ENCODE measurements at places on chromosomes 7 and 10.

DNA sequence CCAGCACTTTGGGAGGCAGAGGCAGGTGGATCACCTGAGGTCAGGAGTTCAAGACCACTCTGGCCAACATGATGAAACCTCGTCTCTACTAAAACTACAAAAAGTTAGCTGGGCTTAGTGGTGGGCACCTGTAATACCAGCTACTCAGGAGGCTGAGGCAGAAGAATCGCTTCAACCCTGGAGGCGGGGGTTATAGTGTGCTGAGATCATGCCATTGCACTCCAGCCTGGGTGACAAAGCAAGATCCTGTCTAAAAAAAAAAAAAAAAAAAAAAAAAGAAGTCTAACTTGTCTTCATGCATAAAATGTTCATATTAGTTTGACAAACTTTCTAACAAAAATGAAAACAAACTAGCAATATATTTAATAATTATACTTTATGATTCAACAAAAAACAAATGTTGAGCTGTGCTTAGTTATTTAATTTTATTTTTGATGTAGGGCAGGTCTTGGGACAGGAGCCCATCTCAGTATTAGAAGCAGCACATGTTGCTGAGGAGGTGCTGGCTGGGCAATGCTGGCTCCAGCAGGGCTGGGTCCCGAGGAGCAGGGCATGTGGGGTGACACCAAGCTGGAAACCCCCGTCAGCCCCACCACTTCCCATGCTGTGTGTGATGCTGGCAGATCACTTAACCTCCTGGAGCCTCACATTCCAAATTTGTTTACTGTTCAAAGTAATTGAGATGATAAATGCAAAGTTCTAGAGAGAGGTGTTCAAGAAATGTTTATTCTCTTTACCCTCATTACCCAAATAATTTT, 335.3 kb upstream of the KLF6 start:
- peak; percentile 95 for DNase-seq

DNA sequence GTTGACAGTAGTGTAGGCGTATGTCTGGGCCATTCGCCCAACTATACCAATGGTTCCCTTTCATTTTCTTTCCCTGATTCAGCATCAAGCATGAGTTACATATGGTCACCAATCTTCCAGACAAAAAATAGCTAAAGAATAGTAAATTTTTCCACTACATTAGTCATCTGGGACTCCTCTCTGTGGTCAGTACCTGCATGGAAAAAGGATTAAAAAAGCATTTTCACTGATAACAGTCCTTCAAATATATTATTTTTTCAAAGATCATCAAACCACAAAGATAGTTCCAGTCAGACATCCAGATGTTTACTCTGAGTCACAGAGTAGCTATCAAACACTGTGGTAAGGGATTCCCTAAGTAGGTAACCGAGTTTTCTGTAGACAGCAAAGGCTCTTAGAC, 302.6 kb upstream of the SEMA3D start:
- no peak for DNase-seq

DNA sequence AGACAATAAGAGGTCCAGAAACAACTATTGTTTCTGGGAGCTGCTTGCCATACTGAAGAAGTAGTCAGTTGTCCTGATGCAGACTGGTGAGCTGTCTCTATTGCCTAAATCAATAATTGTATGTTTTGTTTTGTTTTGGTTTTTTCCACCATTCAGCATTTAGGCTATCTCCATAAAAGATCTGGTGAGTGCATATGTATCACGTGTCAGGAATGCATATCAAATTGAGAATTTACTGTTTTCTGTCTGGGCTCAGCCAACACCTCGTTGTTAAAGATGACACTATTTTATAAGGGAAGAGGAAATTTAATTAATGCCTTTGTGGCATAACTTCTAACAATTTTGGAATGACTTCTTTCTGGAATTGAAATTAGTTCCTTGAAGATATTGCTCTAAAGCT, 66.2 kb downstream of the SORCS1 start:
- DNase-seq = no peak

DNA sequence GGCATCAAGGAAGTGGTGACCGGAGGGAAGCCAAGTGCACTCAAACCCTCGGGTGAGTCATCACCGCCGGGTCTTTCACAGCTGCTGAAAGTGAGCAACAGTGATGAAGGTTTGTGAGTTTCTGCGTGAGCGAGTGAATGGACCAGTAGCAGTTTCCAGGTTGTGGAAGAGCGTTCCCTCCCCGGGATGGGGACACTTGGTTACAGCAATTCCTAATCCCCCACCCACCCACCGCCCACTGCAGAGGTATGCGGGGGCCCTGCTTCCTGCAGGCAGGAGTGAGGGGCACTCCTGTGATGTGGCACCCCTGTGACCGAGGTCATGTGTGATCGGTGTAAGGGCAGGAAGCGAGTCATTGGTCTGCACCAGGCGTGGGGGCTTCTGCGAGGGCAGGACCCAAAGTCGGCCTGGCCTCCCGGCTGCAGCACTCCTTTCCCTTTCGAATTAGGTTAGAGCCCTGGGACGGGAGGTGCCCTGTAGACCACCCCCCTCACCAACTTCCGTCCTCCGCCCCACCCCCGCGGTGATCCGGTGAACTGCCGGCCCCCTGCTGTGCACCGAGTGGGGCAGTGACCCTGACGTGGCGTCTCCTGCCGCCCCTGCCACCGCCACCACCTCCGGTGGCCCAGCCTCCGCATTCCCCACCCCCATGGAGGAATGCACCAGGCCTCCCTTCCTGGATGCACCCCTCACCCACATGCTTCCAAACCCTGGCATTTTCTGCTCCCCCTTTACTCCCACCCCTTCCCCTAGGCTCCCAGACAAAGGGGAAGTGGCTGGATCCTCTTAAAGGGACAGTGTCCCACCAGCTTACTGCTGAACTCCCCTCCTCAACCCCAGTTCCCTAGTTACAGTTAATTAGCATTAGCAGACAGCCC, 10.9 kb downstream of the LIMK1 start:
- DNase-seq = peak; percentile 95

DNA sequence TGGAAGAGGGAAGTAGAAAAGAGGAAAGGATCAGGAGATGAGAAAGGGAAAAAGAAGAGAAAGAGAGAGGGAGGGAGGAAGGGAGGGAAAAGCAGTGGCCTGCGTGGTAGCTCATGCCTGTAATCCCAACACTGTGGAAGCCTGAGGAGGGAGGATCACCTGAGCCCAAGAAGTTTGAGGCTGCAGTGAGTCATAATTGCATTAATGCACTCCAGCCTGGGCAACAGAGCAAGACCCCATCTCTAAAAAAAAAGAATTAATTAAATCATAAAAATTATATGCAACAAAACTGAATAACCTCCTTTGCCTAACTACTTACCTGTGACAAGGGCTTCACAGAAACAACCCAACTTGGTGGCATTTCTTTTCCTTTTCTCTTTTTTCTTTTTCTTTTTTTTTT, 107.9 kb upstream of the SFMBT2 start:
- no peak for DNase-seq

GRCh38 chr7:42981601-42982000, 49.4 kb downstream of the MRPL32 start:
- no peak for DNase-seq

GRCh38 chr7:81268551-81268950, 349.7 kb upstream of the SEMA3C start:
- no peak for DNase-seq

DNA sequence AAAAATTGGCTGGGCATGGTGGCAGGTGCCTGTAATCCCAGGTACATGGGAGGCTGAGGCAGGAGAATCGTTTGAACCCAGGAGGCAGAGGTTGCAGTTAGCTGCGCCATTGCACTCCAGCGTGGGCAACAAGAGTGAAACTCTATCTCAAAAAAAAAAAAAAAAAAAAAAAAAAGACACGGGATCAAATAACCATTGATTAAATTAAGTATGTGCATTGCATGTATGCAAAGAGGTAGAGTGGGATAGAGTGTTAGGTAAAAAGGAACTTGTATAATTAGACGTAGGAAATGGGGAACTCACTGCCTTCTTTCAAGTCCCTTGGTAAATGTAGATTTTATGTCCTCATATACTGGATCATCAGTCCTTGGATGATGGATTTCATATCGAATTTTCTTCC, 13.1 kb downstream of the VCL start:
- no peak for DNase-seq

DNA sequence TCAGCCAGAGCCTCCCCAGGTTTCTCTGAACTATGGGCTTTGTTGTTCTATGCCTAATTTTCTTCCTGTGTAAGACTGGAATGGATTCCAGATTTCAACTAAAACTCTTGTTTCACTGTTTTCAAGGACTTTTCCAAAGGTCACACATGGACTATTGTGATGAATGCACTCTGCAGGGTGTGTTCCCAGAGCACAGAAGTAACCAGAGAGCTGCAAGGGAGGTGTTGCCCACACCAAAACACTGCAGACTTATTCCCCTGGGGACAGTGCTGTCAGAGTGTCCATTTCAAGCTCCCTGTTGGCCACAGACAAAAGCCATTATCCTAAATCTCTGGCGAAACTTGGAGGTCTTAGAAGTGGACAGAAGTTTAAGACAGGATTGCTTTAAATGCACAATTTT, 231.6 kb downstream of the TRIL start:
- no peak for DNase-seq

DNA sequence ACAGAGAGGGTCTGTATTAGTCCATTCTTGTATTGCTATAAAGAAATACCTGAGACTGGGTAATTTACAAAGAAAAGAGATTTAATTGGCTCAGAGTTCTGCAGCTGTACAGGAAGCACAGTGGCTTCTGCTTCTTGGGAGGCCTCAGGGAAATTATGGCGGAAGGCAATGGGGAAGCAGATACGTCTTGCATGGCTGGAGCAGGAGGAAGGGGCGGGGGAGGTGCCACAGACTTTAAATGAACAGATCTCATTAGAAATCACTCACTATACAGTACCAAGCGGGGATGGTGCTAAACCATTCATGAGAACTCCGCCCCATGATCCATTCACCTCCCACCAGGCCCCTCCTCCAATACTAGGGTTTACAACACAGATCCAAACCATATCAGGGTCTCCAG, 3.7 kb upstream of the CALU start:
- peak; percentile 32 for DNase-seq

DNA sequence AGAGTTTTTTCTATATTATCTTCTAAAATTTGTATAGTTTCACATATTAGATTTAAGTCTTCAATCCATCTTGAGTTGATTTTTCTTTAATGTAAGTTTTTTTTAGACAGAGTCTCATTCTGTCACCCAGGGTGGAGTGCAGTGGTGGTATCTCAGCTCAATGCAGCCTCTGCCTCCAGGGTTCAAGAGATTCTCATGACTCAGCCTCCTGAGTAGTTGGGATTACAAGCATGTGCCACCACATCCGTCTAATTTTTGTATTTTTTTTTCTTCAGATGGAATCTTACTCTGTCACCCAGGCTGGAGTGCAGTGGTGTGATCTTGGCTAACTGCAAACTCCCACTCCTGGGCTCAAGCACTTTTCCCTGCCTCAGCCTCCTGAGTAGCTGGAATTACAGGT, 143.4 kb upstream of the ZNF92 start:
- no peak for DNase-seq

GRCh38 chr10:101297901-101298486, 56.0 kb upstream of the BTRC start:
- DNase-seq = peak; percentile 53

DNA sequence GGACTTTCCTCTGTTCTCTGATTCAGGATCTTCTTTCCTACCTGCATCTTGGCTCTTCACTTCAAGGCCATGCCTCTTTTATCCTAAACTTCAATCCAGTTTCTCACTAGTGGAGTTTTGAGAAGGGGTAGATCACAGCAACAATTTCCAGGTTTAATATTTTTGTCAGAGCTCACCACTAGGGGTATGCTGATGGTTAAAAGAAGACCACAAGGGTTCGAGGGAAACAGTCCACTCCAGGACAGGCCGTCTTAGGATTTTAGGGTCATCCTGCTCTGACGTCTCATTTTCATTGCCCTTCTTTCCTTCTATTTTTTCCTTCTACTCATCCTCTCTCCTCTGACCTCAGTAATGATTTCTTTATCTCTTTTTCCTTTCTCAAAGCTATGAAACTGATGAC, 11.3 kb downstream of the STAG3 start:
- no peak for DNase-seq

GRCh38 chr10:119517235-119518141, 25.0 kb downstream of the RGS10 start:
- DNase-seq = peak; percentile 71

GRCh38 chr10:124991835-124992234, 49.9 kb downstream of the ZRANB1 start:
- no peak for DNase-seq

DNA sequence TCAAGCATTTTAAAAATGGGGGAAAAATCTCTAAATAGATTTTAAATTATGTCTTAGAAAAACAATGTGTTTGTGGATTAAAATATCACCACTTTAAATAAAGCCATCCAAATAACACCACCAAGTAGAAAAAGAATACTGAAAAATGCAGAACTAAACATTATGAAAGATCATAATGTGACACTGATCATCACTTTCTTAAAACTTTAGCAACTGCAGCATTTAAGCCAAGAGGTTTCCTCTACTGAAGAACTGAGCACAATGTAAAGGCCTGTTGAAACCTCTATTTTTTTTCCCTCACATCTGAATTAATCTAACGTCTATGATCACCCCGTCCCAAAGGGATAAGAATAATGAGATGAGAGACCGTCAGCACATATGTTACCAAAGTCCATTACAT, 18.6 kb downstream of the MINDY3 start:
- DNase-seq = peak; percentile 35

DNA sequence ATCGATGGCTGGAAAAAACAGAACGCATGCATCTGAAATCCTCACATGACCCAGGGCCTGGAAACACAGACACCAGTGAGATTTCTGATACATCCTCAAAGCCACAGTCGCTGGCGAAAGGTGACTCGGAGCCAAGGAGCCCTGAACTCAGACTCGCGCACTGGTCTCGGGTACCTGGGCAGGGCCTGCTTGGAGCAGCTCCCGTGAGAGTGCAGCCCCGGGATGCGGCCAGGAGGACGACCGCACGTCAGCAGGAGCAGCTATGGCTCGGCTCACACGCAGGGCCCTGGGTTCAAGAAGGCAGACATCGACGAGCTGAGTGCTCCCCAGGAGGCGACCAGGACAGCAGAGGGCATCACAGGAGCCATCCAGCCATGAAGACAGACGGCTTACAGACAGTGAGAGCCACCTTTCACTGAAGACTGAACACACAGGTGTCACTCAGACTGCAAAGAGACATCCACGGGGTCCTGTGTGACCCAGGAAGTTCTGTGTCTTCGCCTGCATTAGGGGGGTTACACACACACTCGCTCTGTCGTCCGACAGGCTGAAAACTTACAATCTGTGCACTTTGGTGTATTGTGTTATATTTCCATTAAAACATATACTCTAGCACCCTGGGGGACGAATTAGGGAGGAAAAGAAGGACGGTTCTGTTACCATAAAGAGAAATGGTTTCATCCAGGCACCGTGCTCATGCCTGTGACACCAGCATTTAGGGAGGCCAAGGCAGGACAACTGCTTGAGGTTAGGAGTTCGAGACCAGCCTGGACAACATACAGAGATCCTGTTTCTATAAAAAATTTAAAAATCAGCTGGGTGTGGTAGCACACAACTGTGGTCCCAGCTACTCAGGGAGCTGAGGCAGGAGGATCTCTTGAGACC, 227.7 kb downstream of the MAD1L1 start:
- no peak for DNase-seq

DNA sequence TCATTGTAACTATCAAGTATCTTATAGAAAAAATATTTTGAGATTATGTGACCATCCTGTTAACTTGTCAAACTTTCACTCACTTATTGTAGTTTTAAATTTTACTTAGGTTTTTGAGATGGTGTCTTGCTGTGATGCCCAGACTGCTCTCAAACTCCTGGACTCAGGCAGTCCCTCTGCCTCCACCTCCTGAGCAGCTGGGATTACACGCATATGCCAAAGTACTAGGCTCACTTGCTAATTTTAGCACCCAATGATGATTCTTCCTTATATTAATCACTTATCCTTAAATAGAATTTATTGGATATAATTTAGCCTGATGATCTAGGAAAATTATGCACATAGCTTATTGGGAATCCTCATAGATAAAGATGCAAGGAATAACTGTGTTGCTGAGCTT, 104.9 kb downstream of the BTRC start:
- no peak for DNase-seq
